NCI-H146 (cell line): ENCODE measurements at places on chromosomes 12 and 14.

- no peak for DNase-seq
Measured at GRCh38 chr14:60329274-60329673, 80.3 kb downstream of the PPM1A start.

DNA sequence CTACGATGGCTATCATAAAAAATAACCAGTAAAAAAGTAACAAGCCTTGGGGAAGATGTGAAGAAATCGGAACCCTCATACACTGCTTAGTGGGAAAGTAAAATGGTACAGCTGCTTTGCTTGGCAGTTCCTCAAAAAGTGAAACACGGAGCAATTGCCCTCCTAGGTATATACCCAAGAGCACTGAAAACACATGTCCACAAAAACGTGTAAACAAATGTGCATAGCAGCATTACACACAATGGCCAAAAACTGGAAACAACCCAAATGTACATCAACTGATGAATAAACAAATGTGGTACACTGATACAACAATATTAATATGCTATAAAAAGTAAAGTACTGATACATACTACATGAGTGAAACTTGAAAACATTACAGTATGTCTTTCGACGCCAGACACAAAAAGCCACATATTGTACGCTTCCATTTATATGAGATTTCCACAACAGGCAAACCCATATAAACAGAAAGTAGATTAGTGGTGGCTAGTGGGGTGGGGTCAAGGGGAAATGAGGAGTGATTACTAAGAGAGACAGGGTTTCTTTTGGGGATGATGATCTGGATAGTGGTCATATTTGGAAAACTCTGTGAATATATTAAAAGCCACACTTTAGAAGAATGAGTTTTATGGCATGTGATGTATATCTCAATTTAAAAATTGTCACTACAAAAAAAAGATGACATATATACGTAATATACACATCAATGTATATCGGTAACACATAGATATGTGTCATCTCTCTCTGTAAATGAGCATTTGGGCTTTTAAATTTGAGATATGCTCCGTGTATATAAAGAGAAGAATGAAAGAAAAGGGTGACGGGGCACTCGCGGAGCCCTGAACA, 996 bp downstream of the SLC41A2 start:
- DNase-seq = no peak

DNA sequence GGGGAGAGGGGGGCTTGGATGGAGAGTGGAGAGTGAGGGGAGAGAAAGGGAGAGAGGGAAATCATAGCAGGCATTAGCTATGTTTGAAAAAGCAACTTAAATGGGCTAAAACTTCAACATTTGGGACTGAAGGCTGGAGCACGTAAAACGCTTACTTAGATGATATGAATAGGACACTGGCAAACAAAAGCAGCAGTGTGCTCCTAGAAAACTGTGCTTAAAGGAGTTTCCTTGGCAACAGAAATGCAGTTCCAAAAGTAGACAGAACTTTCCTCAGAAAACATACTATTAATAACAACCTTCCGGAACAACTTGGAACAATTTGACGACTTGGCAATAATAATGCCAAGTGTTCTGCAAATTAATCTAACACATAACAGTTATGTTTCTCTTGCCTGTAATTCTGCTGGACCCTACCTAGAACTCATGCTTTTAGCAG, 235.5 kb upstream of the NPAS3 start:
- DNase-seq = no peak

- DNase-seq = no peak
Measured at GRCh38 chr12:120314220-120314619, 12.1 kb downstream of the SIRT4 start.

DNA sequence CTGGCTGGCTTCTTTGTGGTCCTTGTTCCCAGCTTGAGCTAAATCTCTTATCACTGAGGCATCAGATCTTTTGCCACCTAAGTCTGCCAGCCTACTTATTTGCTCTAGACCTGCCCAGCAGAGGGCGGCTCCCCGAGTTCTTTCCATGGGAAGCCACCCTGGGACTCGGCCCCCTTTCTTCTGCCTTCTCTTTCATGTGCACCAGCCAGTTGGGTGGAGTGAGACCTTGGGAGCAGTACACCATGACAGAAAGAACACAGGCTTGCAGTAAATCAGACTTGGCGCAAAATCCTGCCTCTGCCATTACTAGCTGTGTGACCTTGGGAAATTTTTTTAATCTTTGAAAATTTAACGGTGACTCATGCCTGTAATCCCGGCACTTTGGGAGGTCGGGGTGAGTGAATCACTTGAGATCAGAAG, 7.4 kb downstream of the SMAGP start:
- DNase-seq = peak; percentile 35

- no peak for DNase-seq
Measured at GRCh38 chr12:80364056-80364455, 80.0 kb upstream of the PTPRQ start.

- DNase-seq = peak; percentile 52
Measured at GRCh38 chr14:60723116-60723906, 840 bp downstream of the SIX4 start.

- DNase-seq = no peak
Measured at GRCh38 chr12:42908712-42909111, 319.2 kb upstream of the PRICKLE1 start.

GRCh38 chr12:106673141-106673540, 90.3 kb downstream of the RFX4 start:
- DNase-seq = no peak

DNA sequence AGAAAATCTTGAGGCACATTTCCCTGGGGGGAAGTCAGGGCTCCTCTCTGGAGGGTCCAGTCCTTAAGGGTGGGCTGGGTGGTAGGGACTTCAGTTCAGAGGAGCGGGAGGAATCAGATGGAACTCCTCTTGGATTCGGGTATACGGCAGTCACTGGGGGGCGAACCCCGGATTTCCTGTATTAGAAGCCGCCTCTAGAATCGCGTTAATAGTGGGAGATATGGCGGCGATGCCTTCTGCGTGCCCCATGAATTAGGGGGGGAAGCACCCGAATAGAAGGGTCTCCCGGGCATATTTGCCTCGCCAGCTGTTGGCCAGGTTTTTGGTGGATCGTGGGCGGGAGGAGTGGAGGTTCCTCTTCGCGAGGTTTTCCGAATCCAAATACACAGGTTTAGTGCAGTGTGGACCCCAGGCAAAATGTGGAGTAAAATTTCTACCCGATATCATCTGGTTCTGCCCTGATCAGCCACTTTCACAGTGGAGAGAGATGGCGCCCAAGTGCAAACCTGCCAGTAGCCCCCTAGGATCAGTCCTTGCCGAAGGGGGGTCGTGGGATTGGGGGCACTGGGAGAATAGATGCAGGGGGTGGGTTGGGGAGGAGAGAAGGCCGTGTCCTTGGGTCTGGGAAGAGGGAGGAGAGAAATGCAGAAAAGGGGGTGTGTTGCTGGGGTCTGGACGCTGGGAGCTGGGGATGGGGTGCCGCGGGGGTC, 628 bp downstream of the MEG3 start:
- DNase-seq = no peak

DNA sequence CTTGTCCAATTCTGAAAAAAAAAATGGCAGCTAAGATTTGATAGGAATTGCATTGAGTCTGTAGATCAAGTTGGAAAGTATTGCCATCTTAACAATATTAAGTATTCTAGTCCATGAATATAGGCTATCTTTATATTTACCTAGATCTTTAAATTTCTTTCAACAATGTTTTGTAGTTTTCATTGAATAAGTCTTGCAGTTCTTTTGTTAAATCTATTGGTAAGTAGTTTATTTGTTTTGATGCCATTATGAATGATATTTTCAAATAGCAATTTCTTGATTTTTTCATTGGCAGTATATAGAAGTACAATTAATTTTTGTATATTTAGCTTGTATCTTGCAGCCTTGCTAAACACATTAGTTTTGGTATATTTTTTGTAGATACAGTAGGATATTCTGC, 71.6 kb downstream of the SYNE2 start:
- no peak for DNase-seq

GRCh38 chr12:67647799-67648520, 585 bp upstream of the DYRK2 start:
- peak; percentile 91 for DNase-seq

DNA sequence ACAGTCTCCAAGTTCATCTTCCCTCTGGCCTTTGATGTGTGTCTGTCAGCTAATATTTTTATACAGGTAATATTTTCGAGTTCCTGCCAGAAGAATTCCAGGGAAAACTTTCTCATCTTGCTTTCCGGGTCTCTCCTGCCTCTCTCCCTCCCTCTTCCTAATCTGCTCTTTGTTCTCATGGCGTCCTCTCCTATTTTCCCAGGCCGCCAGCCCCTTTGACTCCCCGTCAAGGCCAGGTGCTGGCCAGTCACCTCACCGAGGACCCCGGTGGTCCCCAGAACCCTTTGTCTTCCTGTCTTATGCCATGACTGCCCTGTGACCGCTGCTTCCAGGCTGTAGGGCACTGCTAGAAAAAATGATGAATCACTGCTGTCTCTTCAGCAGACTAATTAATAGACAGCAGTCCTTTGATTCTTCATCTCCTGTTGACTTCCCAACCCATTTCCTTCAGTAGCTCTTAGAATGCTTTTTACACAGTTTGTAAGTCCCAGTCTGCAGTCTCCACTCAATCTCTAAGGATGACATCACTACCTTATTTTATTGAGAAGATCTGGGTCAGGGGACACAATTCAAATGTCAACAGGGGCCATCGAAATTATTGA, 40.7 kb downstream of the PPFIBP1 start:
- DNase-seq = no peak

DNA sequence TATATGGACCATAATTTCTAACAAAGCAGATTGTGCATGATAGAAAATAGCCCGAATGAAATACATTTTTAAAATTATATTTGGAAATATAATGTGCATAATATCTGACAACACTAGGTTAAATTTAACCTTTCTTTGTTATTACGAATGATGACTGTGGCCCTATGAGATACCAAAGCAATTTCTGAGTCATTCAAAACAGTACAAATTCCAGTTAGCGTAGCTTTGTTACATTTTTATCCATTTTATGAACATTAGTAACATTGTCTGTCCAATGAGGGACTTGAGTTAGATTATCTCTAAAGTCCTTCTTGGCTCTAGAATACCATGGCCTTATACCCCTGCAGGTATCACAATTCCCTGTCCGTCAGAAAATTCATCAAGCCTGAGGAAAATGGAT, 39.0 kb upstream of the REP15 start:
- no peak for DNase-seq

DNA sequence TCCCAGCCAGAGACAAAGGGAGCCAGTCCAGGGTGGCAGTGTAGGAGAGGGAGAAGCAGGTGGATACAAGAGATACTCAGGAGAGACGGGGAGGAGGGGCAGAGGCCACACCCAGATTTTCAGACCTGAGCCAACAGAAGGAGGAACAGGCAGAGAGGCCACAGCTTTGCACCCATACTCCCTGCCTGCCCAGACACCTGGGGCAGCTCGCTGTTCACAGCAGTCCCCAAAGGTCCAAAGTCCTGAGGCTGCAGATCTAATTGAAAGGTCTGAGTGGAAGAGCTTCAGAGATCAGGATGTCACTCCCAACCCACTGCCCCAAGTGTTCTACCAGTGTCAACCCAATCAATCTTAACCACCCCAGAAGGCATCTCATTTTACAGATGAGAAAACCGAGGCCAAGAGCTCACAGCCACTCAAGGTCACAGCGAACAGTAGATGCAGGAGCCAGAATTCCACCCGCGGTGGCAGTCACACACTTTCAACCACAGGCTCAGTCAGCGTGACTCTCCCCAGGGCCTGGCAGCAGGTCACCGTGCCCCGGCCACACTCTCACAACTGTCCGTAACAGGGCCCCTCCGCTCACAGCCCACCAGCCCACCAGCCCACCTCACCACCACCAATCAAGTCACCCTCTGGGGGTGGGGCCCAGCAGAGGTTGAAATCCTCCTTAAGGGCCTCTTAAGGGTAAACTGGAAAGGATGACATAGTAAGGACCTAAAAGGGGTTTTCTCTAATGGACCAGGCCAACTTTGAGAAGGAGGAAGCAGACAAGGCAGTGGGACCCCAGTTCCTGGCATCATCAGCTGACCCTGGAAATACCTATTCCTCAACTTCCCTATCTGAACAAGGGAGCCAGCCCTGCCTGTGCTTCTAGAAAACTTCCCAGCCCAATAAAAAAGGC, 33.3 kb downstream of the ACTN1 start:
- no peak for DNase-seq

DNA sequence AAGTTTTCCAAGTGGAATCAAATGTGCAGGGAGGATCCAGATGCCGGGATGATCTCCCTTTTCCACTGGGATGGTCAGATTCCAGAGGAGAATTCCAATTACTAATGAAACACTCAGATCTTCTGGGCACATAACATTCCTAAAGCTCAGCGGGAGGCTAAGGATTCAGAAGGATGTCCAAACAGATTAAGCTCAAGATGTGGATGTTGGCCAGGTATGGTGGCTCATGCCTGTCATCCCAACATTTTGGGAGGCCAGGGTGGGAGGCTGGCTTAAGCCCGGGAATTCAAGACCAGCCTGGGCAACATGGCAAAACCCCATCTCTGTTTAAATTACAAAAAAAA, 62.0 kb upstream of the PNMA1 start:
- DNase-seq = no peak

DNA sequence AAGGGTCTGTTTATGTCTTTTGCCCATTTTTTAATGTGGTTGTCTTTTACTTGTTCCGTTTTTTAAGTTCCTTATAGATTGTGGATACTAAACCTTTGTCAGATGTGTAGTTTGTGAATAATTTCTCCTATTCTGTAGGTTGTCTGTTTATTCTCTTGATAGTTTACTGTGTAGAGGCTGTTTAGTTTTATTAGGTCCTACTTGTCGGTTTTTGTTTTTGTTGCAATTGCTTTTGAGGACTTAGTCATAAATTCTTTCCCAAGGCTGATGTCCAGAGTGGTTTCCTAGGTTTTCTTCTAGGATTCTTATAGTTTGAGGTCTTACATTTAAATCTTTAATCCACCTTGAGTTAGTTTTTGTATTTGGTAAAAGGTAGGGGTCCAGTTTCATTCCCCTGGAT, 33.9 kb downstream of the SLC39A9 start:
- DNase-seq = no peak

DNA sequence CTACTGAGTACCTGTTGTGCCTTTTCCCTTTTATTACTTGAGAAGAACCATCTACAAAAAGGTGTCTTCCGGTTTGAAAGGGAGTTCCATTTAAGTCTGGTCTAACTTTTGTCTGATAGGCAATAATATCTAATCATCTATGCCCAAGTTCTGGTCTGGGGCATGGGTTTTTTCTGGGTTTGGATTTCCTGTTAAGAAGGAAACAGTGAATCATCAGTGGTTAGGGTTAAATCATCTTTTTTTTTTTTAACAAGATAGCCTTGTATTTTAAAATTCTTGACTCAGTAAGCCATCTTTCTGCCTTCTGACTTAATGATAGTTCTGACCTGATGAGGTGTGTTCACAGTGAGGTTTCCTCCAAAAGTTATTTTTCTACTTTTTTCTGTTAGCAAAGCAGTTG, 29.3 kb upstream of the CPNE8 start:
- no peak for DNase-seq

GRCh38 chr12:52147964-52148463, 43.8 kb downstream of the KRT80 start:
- no peak for DNase-seq
